ENCODE measurements at places on chromosomes 13 and 19.

DNA sequence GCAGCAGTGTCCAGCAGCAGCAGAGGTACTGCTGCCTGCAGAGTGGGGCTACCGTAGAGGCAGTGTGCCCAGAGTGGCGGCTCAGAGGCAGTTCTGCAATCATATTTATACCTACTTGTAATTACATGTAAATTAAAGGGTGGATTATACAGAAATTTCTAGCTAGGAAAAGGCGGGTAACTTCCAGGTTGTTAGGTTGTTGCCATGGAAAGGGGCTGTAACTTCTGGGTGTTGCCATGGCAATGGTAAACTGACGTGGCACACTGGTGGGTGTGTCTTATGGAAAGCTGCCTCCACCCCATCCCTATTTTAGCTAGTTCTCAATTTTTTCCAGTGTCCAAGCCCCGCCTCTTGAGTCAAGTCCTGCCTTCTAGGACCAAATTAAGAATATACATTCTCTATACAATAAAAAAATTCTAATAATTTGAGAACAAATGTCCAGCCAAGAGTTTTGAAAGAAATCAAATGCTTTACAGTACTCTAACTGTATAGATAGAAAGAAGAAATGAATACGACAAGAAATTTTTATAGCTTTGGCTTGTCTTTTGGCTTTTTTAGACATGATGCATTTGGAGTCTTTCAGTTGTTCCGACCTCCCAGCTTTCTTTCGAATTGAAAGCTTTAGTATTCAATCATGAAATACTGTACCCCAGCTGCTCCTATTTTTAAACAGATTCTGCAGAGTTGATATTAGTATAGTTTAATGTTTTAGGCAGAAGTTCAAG lies 816.6 kb downstream of the DIAPH3 start:
- DNase-seq: no peak

GRCh38 chr19:49716154-49716553 lies 25.2 kb downstream of the CPT1C start:
- no peak for DNase-seq

DNA sequence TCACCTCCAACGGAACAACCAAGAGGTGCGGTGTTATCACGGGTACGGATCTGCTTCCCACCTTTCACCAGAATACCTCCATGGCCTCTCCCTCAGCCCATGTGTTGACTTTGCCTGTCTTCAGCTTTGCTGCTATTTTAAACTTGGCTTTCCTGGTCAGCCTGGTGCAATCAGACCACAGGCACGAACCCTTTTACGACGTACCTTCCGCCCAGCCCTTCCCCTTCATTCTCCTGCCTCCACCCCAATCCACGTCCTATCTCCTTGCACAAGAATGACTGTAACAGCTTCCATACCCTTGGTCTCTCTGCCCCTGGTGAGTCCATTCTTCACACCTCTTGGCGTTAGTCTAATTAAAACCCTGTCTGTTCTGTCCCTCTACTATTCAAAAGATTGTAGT lies 431.7 kb downstream of the EFNB2 start:
- peak; percentile 92 for DNase-seq

- DNase-seq: peak; percentile 25
Measured at GRCh38 chr13:59680429-59681024, 483.2 kb downstream of the DIAPH3 start.

DNA sequence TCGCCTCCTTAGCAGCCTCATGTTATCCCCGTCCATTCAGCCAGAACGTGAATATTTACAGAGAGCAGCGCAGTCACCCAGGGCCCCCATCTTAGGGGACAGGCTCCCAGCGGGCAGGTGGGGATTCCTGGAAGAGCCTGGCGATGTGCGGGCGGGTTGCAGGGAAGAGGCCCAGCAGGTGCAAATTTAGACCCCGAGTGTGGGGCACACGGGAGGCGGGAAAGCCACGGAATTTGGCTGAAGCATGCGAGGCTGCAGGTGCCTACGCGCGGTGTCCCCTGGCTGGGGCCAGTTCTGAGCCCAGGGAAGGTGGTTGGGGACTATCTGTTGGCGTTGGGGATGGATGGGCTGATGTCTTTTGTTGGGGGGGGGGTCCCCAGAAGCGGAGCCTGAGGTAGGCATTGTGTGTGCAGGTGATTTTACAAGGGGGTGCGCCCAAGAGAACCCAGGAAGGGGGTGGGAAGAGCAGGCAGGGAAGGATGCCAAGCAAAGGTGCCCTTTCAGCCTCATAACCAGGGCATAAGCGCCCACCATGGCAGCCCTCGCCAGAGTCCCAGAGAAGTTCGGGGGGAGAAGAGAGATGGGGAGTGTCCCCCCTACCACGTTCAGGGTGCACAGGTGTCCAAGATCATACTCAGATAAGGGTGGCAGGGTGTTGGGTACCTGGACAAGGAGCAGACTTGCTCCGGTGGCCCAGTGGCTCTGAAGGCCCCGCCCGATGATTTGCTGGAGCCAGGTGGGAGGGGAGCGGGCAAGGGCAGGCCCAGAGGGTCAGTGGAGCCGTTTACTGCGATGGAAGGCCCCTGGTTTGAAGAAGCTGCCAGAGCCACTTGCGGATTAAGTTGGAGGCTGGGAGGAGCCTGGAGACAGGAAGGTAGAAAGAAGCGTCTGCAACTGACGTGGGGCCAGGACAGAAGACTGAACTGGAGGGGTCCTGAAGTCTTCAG lies 1.2 kb downstream of the TPGS1 start:
- no peak for DNase-seq

GRCh38 chr19:7738023-7738422 lies 6.1 kb upstream of the CLEC4G start:
- no peak for DNase-seq

- no peak for DNase-seq
Measured at GRCh38 chr13:77048681-77049080, 21.7 kb upstream of the FBXL3 start.

- no peak for DNase-seq
Measured at GRCh38 chr19:17775245-17775927, 19.6 kb upstream of the B3GNT3 start.

DNA sequence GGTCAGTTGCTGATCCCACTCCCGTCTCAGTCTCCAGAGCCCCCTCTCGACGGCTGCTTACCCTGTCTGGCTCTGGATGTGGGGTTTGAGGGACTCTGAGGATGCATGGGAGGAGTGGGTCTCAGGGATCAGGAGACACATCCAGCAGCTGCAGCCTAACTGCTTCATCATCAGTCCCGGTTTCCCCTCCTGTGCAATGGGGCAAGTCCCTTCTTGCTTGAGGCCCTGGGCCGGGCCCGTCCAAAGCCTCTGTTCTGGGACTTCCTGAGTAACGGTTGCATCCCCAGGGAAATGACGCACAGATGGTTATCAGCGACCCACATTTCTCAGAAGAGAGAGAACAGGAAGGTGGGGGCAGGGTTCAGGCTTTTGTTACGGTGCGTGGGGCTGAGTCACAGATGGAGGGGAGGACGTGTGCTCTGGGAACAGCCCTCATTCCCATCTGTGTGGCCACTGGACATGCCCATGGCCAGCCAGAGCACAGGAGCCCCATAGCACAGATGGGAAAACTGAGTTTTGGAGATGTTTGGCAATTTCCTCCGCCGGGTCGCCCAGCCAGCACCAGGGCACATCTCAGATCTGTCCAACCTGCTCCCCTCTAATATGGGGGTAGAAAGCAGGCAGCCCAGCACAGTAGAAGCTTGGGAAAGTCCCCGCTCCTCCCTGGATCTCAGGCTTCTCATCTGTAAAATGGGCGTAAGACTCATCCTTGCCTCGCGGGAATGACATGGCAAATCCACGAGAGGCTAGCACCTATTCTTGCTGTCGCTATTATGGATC lies 19.3 kb downstream of the GNA15 start:
- peak; percentile 30 for DNase-seq

GRCh38 chr19:7743425-7743841 lies 3.9 kb downstream of the CD209 start:
- no peak for DNase-seq
